ENCODE measurements at places on chromosomes 1 and 21.

DNA sequence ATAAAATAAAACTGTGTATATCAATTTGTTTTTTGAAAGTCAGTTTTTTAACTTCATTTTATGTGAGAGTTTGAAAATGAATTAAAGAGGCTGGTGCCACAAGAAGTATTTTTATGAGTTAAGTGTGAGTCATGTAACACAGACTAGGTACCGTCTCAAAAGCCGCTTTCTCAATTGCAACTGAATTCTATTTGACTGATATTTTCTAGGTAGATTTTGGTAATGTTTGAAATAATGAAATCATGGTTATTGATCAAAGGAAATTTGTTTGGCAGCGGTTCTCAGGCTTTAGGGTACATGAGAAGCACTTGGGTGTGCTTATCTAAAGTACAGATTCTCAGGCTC is 4.6 kb downstream of the SNX27 start:
- no peak for DNase-seq

- no peak for DNase-seq
Measured at GRCh38 chr1:32954168-32954567, 10.4 kb downstream of the RNF19B start.

DNA sequence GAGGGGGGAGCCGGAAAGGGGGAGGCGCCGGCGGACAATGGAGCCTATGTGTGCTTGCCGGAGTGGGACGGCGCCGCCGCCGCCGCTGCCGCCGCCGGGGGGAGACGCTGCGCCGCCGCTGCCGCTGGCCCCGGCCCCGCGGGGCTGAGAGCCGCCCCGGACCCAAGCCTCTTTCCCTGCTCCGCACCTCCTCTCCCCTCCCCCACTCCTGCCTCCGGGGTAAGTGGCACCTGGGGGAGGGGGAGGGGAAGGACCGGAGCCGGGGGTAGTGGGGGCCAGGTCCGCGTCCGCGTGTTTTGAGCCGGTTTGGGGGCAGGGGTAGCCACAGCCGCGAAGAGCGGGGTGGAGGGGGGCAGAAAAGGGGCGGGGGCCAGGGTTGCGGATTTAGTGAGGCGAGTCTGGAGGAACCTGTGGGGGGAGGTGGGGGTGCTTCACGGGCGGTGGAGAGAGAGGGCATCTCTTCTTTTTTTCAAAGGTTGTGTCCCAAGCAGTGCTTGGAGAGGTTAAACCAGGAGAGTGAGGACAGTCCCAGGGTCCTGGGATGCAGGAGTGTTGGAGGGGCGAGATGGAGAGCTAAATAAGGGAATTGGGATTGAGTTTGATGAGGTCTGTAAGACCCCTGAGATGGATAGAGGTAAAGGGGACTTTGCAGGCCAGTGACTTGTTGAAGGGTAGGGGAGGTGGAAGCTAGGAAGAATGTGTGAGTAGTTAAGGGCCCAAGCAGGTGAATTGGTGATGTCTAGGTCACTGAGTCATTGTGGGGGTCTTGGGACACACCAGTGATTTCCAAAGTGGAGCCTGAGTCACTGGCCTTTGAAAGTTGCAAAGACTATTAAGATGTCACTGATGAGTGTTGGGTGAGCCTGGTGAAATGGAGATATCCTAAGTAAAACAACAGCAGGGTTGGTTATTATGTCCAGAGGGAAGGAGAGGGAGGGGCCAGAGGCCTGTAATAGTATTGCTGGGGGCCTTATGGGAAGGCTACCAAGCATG is 59.1 kb downstream of the BCL9 start:
- DNase-seq: peak; percentile 41

DNA sequence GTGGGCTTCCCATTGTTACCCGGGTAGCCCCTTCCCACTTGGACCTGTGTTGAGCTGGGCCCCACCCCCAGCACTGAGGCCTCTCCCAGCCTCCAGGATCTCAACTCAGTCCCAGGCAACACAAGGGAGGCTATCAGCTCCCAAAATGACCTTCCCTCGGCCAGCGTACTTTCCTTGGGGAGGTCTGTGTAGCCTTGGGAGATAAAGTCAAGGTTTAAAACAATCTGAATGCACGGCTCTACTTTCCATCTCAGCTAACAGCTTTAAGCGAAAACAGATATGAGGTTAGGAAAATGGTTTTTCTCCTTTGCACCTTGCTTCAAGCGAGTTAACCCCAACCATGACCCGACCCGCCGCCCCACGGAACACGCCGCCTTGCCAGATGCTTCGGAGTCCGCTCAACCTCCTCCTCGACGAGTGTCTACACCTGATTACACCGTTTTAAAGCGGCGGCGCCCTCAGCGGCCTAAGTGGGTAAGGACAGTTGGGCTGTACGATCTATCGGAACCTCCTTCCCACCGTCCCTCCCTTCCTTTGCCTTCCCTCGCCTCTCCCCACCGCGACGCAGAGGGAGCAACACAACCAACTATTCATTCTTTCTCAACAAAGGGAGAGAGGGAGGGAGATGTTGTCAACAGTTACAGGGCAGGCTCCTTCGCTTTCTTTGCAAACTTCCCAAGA is 1.1 kb downstream of the BCAR3 start:
- DNase-seq: peak; percentile 83

GRCh38 chr1:11443961-11444658 is 34.8 kb upstream of the DISP3 start:
- no peak for DNase-seq

- peak; percentile 95 for DNase-seq
Measured at GRCh38 chr1:198560161-198560560, 19.7 kb upstream of the ATP6V1G3 start.

DNA sequence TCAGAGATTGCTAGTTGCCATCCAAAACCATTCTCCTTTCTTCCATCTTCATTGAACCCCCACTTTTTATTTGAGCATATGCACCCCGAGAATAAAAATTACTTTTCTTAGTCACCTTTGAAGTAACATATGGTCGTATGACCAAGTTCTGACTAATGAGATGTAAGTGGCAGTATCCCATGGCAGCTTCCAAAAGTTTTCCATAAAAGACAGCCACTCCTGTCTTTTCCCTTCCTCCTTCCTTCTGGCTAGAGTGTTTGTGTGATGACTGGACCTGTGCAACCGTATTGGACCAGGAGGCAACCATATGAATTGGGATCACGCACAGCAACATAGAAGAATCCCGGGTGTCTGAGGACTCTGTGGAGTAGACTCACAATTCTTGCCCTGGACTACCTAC is 41.1 kb upstream of the CCSAP start:
- no peak for DNase-seq

GRCh38 chr21:20779321-20779720 is 218.9 kb upstream of the NCAM2 start:
- no peak for DNase-seq

DNA sequence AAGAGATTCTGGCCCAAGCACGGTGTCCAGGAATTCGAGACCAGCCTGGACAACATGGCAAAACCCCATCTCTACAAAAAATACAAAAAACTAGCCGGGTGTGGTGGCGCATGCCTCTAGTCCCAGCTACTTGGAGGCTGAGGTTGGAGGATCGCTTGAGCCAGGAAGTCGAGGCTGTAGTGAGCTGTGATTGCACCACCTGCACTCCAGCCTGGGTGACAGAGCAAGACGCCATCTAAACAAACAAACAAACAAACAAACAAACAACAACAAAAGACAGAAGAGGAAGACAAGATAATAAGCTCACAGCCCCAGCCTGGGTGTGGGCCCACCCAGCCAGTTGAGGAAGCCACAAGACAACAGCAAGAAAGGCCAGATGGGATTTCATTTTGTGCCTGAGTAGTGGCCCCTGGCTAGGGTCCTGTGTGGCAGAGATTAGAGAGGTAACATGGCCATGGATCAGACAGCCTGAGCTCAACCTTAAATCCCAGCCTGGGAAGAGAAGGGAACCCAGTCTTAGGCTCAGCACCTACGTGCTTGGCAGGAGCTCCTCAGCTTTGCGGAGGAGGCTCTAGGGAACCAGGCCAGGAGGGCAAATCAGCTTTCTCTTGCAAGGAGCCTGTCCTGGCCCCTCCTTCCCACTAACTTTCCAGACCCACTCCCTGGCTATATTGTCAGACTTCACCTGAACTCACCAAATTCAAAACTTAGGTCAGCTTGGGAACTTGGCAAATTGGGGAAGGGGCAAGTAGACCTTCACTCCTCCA is 4.9 kb upstream of the BEST4 start:
- DNase-seq: no peak

GRCh38 chr1:32984455-32985171 is 20.0 kb upstream of the RNF19B start:
- DNase-seq: no peak

DNA sequence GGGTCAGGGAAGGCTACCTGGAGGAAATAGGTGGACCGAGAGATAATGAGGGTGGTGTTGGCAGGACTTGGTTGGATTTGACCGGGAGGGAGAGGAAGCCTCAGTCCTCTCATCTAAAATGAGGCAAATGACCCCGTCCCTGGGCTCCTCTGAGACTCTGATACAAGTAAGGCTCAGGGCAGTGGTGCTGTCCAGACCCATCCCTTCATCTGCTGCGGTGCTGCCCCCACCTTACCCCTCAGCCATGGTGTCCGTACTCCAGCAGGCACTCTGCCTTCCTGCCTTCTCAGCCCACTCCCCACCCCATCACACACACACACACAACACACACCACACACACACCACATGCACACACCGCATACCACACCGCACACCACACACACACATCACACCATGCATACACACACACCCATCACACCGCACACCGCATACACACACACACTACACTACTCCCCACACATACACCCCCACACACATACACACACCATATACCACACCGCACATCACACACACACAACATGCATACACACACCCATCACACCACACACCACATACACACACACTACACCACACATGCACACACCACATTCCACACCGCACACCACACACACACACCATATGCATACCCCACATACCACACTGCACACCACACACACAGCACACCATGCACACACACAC is 29.4 kb upstream of the SLC26A9 start:
- no peak for DNase-seq

DNA sequence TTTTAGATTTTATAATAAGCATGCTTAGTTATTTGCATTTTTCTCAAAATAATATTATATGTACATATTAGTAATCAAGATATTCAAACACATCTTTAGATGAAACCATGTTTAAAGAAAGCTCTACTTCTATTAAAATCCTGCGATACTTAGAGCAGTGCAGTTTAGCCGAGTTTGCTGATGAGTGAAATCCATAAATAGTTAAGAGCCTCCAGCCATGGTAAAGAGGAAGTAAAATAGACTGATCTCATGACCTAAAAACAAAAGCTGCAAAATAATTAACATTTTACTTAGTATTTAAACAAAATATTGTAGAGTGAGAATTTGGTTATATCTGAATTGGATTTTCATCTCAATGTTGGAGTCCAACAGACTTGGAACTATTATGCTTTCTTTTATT is 147.4 kb upstream of the NRIP1 start:
- DNase-seq: no peak

DNA sequence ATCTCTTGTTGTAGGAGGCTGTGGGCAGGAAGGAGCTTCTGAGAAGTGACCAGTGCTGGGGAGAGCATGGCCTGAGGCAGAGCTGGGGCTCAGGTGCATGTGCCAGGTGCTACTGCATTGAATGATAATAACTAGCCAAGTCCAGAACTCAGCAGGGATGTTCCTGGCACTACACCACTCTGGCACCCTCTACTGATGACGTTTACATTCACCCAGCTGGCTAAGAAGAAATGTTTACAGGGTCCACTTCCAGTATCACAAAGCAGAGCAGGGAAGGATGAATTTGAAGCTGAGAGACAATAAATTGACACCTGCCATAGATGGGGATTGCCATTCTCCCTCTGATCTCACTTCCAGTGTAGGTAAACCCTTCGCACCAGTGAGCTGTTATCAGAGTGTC is 411.8 kb downstream of the SETD4 start:
- DNase-seq: peak; percentile 60

DNA sequence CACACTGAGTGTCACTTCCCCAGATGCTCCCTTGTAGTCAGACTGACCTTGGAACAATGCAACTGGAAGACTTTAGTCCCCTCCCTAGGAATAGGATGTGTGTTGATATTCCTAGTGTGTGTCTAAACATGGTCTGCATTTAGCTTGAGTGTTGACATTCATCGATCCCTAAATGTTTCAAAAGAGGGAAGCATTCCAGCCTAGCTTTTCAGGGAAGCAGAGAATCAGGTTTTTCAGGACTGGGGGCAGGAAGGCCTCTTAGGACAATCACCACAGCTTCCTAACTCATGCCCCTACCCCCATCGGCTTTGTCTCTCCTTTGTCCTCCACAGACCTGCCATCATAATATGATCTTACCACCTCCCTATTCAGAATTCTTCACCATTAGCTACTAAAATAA is 43.4 kb downstream of the NMNAT2 start:
- DNase-seq: no peak

- peak; percentile 14 for DNase-seq
Measured at GRCh38 chr1:210200124-210200736, 32.4 kb upstream of the SERTAD4 start.

GRCh38 chr21:45386336-45386727 is 18.6 kb upstream of the COL18A1 start:
- no peak for DNase-seq

GRCh38 chr21:34282223-34282622 is 81.6 kb upstream of the KCNE2 start:
- no peak for DNase-seq

GRCh38 chr1:246302711-246303317 is 204.3 kb downstream of the SMYD3 start:
- DNase-seq: no peak

DNA sequence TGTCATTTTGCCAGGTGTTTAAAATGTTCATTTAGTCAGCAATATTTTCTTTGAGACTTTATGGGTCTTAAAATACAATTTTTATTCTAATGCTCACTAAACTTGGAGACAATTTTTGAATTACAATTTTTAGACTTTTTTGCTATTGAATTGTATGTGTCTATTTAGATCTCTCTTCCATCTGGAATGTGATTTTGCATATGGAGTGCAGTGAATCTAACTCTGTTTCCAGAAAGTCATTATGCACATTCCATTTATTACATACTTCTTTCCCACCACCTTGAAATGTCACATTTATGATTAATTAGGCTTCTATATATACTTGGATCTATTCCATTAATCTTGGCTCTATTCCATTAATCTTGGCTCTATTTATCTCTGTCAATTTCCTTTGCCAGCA is 5.6 kb upstream of the TSPEAR start:
- peak; percentile 23 for DNase-seq

- no peak for DNase-seq
Measured at GRCh38 chr1:45822644-45823043, 19.2 kb downstream of the MAST2 start.

DNA sequence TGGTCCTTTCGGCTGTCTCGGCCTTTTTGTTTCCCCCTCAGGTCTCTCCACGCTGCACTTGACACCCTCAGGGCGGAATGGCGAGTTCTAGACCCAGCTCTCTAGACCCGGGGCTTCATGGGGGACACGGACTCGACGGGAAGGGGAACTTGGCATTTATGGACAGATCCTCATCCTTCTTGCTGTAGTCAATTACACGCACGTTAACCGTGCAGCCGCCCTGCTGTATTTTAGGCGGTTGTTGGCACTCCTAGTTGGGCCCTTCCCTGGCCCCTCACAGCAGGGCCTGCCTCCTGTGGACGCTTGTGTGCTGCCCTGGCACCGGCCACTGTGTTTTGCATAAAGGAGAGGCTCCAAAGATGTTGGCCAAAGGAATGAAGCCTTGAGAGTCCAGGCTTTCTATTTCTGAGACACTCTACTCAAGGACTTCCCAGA is 558 bp upstream of the BTG3 start:
- peak; percentile 88 for DNase-seq
